Stimulated activated CD4-positive, alpha-beta T cell treated with anti-CD3 and anti-CD28 coated beads, TNF-alpha, amount 100 ng/mL, for 1 hour (primary cell): ENCODE measurements at places on chromosomes 4 and X.

DNA sequence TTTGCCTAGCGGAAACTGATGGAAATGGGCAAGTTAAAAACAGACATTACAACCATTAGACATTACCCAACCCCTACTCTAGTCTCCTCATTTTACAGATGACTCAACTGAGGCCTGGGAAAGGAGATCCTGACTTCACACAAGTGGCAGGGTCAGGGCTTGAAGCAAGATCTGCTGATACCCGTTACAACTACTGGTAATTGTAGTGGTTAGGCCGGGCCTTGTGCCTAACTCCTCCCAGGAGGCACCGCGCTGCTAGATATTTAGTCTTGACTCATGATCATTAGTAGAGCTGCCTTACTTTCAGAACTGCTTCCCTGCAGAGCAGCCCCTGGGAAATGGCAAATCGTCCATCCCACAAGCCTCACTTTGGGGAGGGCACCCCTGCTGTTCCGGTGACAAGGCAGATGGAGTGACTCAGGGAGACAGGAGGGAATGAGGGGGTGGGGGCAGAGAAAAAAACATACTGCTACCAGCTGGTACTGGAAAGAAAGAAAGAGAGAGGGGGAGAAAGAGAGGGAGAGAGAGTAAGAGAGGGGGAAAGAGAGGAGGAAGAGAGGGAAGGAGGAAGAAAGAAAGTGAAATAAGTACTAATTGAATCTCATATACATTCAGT is 12.2 kb downstream of the ARHGEF6 start:
- no peak for DNase-seq

GRCh38 chr4:16289897-16290554 is 63.8 kb upstream of the TAPT1 start:
- no peak for DNase-seq

DNA sequence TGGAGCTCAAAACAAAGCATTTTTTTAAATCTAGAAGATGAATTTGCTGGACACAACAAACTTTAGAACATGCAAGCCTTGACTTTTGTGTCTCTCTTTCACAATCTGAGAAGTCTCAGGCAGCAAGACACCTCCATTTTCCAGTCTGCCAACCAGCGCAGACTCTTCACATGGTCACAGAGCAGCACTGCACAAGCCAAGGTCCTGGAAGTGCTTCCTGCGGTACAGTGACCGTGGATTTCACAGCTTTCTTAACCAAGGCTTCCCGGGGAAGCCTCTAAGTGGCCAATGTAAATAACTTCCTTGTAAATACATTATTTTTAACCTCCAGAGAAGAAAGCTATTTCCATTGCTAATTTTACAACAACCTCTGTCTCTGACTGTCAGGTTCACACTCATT is 31.2 kb downstream of the ZNF827 start:
- DNase-seq, result no peak

- DNase-seq, result no peak
Measured at GRCh38 chr4:10619220-10619619, 65.3 kb downstream of the CLNK start.

DNA sequence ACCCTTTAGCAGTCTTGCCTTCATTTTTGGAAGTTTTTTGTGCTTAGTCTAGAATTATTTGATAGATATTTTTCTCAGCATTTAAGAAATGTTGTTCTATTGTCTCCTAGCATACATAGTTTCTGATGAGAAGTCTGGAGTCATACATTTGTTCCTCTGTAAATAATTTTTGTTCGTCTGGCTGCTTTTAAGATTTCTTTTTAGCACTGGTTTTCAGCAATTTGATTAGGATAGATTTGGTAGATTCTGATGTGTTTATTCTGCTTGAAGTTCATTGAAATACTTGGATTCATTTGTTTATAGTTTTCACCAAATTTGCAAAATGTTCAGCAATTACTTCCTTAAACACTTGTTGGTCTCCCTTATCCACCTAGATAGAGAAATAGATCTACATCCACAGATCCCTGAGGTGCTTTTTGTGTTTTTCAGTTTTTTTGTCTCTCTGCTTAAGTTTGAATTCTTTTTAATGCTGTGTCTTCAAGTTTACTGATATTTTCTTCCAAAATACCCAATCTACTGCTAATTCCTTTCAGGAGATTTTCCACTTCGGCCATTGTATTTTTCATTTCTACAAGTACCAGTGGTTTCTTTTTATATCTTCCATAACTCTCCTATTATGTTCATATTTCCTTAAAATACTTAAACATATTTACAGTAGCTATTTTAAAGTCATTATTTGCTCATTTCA is 64.9 kb downstream of the ABLIM2 start:
- no peak for DNase-seq

GRCh38 chr4:569958-570667 is 6.0 kb downstream of the TMEM271 start:
- DNase-seq, result no peak

GRCh38 chr4:184382189-184382846 is 92.0 kb downstream of the IRF2 start:
- no peak for DNase-seq

GRCh38 chr4:109921384-109921808 is 8.7 kb downstream of the EGF start:
- DNase-seq, result no peak

DNA sequence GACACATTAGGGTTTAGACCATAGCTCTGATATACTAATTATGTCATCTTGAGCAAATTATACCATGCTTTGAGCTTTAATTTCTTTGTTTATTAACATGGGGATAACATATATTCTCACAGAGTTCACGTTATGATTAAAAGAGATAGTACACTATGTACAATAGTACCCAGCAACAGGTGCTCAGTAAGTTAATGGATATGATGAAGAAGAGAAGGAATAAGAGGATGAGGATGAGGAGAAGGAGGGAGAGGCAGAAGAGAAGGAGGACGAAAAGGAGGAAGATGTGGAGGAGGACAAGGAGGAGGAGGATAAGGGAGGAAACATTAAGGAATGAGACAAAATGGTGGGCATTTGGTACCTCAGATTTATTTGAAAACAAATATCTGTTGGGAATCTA is 260.4 kb downstream of the SH2D1A start:
- DNase-seq, result no peak

DNA sequence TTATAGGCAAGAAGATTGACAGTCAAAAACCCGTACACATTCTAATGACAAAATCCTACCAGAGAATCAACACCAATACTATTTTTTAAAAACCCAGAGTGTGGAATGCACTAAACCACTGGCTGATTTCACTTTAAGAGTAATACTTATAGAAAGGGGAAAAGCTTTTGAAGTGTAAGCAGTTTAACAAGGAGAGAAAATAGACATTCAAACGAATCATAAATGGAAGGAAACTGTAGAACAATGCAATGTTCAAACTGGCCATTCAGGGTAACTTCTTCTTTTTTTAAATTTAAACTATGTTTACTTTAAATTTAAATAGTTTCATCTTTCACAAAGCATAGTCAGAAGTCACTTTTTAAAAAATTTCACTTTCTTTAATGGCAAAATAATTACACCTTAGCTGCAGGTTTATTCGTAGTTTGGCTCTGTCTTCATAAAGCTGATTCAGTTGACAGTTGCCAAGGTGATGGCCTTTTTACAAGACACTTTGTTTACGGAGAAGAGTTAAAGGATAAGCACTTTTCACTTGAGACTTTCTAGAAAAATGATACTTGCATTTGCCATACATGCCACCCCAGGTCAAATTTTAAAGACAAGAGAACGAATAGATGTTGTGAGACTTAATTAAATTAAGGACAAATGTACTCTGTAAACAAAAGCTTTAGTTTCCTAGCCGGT is 82.4 kb upstream of the KLF3 start:
- DNase-seq, result no peak

DNA sequence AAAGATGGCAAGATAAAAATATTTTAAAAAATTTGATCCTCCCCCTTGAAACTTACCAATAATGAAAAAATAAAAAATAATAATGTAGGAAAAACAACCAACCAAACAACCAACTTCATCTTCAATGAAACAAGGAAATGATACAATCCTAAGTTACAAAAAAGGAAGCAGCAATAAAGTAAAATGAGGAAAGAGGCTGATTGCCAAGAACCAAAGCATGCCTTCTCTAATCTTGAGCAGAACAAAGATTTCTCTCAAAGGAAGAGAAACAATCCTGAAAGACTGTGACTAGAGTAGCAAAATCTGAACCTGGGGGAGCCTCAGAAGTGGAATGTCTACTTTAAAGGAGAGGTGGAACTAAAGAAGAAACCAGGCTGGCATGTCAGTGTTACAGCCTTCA is 10.9 kb upstream of the WDFY3 start:
- DNase-seq, result no peak

DNA sequence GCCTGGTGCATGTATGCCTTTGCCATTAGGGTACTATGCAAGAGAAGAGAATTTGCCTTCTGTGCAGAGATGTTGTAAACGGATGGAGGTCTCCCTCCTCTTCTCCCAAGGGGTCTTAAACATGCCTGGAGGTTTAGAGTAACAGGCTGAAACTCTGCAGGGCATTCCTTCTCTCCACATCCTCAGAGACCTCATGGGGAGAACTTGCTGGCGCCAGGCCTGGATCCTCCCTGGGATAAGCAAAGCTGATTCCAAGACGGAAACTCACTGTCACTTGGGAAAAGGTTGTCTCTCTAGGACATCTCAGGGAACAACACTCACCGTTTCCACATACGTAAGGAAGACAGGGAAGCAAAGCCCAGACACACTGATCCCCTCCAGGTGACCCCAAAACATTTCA is 76.9 kb upstream of the GPM6B start:
- no peak for DNase-seq
